Adrenal gland (tissue), 19 donors: ENCODE measurements at places on chromosomes 7 and 10. TPM values are rescaled to one million over a fixed set of nuclear protein-coding genes. Genes with fewer than 3 reads are reported as not detected.

BAMBI gene
- polyA plus RNA-seq = 21.2 TPM

IGF2BP3 gene
- 0.03 TPM for polyA plus RNA-seq

MIOS gene
- 15.1 TPM for polyA plus RNA-seq

CASP2 gene
- polyA plus RNA-seq = 5.3 TPM

PDCD11 gene
- 20.4 TPM for polyA plus RNA-seq

GRCh38 chr10:132974886-132975830 lies 32.8 kb upstream of the CFAP46 start:
- H3K36me3 ChIP-seq = no peaks in the 10 kb centered on the region
- DNase-seq = no peak
- H3K4me3 ChIP-seq = no peak overlapping the region

DNA sequence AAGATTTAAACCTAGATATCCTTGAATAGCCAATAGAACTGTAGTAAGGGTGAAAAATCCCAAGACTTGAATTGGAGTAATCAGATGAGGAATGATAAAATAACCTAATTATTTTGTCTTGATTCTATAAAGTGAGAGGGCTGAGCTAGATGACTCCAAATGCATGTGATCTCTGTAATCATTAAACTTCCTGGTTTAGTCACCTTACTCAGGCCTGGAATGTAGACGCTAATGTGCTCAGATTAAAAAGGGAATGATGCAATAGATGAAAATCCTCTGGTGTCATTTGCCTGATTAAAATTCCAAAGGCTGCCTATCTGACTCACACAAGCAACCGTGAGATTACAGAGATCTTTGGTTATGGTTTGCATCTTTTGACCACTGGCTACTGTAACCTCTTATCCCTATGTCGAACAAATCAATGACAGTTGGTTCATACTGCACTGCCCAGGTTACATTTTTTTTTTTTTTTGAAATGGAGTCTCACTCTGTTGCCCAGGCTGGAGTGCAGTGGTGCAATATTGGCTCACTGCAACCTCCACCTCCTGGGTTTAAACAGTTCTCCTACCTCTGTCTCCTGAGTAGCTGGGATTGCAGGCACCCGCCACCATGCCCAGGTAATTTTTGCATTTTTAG lies 2.9 kb upstream of the HKDC1 start:
- no peak overlapping the region for H3K4me3 ChIP-seq
- no peaks in the 10 kb centered on the region for H3K36me3 ChIP-seq
- DNase-seq = no peak
- H3K4me1 ChIP-seq = peaks cover 4% of the 10 kb centered on the region

DNA sequence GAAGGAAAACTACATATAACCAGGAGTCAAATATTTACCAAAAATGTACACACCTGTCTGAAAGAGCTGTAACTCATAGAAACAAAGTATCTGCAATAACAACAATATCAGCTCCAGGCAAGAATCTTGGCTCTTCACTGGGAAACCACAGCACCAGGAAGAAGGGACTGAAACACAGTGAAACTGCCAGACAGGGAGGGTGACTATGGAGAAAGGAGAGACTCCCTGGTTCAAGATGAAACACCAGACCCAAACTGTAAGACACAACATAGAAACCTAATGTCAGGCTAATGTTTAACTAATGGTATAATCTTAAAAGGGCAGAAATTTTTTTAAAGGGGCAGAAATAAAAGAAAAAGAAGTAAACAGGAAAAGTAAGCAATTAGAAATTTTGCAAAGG lies 11.5 kb upstream of the TAS2R39 start:
- H3K36me3 ChIP-seq = no peaks in the 10 kb centered on the region
- H3K4me3 ChIP-seq = no peak overlapping the region
- no peak for DNase-seq
- H3K4me1 ChIP-seq = no peaks in the 10 kb centered on the region
- peaks cover 4% of the 10 kb centered on the region for H3K27me3 ChIP-seq

DNA sequence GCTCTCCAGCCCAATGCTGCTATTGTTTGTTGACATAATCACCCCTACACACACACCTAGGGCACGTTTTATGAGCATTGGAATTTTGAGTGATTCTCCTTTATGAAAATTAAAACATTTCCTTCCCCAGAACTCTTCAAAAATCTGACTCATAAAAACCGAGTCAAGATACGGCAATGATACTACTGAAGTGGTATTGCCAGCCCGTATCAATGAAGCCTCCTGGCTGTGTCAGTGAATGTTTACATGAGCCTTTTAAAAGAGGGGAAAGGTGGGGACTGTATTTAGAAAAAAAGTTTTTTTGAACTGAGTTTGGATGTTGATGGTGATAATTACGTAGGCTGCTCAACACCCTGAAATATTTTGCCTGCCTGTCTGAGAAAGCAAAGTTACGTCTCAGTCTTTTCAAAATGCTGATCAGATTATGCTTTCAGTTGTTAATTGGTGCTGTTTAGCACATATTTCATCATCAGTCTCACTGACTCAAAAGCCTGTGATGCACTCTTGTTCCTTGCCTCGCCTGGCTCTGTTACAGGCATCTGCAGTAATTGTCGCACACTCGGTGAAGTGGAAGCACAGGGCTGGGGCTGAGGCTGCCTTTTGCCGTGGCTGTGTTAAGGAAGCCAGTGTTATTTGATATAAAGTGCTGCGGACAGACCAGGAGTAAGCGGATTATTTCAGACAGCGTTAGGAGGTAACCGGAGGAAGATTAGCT lies 157.4 kb upstream of the TCF7L2 start:
- H3K36me3 ChIP-seq = no peaks in the 10 kb centered on the region
- H3K27ac ChIP-seq = no peak overlapping the region
- H3K27me3 ChIP-seq = no peaks in the 10 kb centered on the region
- H3K4me3 ChIP-seq = no peak overlapping the region
- H3K4me1 ChIP-seq = no peaks in the 10 kb centered on the region
